ENCODE measurements at places on chromosomes 13 and 19.

GRCh38 chr13:51844862-51845573 is at the start of gene TMEM272:
Gene TMEM272 (minus strand): TSS chr13:51845177. CDS start chr13:51838530, 6,647 bp downstream.
- no peak for DNase-seq

- DNase-seq: no peak
Observed at GRCh38 chr19:6519289-6519688, 11.5 kb upstream of the TNFSF9 start.

DNA sequence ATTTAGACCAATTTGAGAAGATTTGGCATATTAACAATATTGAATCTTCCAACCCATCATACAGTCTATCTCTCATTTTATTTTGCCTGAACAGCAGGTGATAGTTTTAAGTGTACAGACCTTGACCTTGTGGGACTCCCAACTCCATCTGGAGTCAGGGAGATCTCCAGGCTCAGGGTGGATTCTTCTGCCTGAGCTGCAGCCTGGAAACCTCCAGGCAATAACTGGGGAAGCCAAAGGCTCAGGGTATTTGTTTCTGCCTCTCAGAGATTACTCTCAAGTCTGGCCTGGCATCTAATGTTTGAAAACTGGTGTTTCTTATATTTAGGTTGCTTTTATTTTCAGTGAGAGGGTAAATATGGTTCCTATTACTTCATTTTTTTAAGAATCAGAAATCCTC is 102.1 kb upstream of the C1QTNF9B start:
- no peak for DNase-seq

DNA sequence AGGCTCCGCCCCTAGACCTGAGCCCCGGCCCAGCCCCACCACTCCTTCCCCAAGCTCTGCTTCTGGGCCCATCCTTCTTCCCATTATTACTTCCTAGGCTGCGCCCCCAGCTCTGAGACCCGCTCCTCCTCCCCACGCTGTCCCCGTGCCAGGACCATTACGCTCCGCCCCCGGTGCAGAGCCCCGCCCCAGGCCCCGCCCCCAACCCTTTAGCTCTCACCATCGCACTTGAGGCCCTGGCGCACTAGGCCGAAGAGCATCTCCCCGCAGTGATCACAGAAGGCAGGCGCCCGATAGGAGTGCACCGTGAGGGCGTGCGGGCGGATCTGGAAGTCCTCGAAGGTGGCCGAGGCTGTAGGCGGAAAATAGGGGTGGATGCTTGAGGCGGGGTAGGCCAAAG is 6.2 kb downstream of the PRKD2 start:
- no peak for DNase-seq

- DNase-seq: no peak
Observed at GRCh38 chr13:113148407-113148806, 10.0 kb upstream of the PROZ start.

DNA sequence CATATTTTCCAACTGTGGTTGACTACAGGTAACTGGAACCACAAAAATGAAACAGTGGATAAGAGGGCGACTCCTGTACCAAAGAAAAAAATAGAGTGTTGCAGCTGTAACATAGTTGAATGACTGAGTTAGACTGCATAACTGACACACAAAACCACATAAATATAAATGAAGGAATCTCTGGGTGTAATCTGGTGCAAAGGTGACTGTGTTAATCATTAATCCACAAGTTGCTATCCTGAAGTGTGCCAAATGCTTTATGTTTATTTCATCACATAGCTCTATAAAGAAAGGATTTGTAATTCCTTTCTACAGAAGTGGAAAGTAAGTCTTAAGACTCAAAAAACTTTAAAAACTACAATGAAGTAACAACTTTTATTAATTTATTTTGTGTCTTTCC is 6.0 kb upstream of the GJB2 start:
- no peak for DNase-seq

- DNase-seq: no peak
Observed at GRCh38 chr13:50636007-50636704, 207.3 kb downstream of the DLEU7 start.

DNA sequence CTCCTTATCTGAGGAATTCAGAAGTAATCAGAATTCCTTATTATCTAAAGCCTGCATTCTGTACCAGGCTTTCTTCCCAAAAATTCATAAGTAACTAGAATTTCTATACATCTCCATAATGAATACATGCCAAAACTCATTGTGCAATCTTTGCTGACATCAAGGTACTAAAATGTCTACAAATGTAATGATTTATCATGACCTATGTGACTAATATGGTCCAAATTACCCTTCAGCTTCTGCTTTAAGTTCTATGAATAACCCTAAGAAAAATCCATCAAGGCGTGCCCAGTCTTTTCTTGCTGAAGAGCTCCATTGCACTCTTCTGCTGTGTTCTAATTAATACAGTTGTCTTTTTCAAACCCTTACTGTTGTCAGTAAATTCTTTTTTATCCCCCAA is 58.5 kb upstream of the SLITRK1 start:
- DNase-seq: no peak

DNA sequence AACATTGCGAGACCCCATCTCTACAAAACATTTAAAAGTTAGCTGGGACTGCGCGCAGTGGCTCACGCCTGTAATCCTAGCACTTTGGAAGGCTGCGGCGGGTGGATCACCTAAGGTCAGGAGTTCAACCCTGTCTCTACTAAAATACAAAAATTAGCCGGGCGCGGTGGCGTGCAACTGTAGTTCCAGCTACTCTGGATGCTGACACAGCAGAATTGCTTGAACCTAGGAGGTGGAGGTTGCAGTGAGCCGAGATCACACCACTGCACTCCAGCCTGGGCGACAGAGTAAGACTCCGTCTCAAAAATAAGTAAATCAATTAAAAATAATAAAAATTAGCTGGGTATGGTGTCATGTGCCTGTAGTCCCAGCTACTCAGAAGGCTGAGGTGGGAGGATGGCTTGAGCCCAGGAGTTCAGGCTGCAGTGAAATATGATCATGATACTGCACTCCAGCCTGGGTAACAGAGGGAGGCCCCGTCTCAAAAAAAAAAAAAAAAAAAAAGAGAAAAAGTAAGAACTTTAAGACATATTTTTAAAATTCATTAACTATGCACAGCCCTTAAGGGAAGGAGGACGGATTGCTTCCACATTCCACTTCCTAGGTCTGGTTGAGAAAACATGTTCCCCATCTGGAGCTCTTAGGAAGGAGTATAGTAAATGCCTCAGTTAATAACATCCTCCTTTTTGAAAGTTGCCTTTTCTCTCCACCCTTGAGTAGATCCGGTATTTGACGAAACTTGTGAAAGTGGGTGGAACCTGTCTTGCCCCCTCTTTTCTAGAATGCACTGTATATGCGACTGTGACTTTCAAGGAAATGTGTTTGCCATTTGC is 26.1 kb downstream of the EXOC3L2 start:
- DNase-seq: no peak

DNA sequence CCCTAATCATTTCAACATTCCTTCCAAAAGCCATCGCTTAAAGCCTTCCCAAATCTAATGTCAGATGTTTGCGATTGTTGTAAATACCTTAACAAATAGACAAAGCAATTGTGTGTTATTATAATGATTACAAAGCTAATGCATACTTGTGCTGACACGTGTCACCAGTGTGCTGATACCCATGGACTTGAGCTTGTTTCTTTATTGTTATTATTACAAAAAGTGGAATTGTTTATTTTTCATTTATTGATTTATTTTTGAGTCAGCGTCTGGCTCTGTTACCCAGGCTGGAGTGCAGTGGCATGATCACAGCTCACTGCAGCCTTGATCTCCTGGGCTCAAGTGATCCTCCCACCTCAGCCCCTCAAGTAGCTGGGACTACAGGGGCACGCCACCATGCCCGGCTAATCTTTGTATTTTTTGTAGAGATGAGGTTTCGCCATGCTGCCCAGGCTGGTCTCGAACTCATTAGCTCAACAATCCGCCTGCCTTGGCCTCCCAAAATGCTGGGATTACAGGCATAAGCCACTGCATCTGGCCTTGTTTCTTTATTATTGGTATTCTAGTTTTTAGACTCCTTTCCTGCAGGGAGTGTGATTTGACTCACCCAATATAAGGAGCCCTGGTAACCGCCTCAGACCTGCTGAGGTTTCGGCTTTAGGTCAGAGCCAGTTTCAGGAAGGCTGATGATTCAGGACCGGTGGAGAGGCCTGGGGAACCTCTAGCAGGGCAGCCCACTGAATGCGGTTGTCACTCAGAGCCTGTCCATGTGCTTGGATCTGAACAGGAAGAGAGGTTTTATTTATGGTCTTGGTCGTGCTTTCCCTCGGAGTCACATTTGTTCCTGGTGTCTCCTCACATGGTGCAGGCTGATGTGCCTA is 2.1 kb upstream of the FBXO17 start:
- DNase-seq: no peak

GRCh38 chr19:29872224-29872731 is 60.5 kb downstream of the CCNE1 start:
- no peak for DNase-seq

- DNase-seq: no peak
Observed at GRCh38 chr19:46492841-46493235, 2.8 kb downstream of the PNMA8B start.

- no peak for DNase-seq
Observed at GRCh38 chr13:114004420-114005205, 30.7 kb upstream of the C13orf46 start.

DNA sequence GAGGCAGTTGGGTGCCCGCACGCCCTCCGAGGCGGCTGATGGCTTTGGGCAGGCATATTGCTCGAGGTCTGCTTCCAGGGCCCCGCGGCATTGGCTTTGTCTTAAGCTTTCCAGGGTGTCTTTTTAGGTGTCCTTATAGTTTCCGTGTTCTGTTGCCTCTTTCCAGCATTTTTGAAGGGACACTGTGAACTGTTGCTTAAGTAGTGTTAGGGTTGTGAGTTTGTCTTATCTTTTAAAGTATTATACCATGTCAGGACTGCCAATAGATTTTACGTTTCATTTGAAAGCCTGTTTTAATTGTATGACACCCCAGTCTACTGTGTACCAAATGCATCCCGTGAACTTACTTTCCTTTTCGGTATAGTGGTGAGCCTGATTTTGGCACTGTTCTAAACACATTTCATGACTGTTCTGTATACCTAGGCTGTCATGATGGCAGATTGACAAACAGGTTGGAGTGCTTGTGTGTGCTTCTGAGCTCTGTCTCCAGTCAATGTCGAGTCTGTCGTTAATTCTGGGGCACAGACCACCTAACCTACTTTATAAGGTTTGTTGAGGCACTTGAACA is 656 bp downstream of the PCCA start:
- DNase-seq: no peak

DNA sequence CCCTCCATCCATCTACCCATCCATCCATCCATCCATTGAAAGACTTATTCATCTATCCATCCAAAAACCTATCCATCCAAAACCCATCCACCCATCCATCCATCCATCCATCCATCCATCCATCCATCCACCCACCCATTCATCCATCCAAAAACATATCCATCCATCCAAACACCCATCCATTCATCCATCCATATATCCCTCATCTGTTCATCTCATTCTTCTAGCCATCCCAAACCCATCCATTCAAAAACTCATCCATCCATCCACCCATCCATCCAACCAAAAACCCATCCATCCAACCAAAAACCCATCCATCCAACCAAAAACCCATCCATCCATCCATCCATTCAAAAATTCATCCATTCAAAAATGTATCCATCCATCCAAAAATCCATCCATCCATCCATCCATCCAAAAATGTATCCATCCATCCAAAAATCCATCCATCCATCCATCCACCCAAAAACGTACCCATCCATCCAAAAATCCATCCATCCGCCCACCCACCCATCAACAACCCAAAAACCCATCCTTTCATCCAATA is 56.5 kb downstream of the TSHZ3 start:
- no peak for DNase-seq

- DNase-seq: no peak
Observed at GRCh38 chr13:36891752-36892151, 28.3 kb downstream of the SMAD9 start.

DNA sequence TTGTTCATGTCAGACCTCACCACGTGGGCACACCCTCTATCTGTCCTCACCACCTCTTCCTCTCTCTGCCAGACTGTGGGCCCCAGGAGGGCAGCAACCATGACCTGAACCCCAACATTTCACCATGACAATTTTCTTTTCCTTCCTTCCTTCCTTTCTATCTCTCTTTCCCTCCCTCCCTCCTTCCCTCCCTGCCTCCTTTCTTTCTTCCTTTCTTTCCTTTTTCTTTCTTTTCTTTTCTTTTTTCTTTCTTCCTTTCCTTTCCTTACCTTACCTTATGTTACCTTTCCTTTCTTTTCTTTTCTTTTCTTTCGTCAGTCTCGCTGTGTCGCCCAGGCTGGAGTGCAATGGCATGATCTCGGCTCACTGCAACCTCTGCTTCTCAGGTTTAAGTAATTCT is 8.7 kb upstream of the FCER2 start:
- no peak for DNase-seq
